ENCODE measurements at places on chromosomes 6 and 20.

GRCh38 chr20:22100686-22101085, 395.2 kb downstream of the PAX1 start:
- no peak for DNase-seq

DNA sequence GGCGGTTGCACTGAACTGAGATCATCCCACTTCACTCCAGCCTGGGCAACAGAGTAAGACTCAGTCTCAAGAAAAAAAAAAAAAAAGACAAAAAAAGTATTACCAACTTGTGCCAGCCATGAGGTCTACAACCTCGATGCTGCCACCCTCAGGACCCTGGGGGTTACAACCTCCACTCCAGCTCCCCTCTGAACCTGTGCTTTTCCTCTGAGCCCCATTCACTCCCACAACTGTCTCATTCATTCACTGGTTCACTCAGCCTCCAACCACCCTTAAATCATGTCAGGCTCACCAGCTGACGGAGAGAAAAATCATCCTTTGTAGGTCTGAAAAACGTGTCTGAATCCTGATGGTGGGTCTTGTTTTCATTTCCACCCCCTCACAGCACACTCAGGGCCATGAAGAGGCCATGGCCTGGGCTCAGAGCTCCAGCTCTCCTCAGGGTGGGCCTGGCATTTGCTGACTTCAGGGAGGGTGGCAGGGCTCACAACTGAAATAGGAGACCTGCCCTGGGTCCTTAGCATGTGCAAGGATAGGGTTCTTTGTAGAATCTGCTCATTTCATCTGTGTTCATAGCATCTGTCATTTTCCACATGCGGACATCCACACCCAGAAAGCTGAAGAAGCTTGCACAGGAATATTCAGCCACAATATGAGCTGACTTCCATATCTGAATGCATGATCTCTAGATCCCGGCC, 1.9 kb upstream of the ULBP1 start:
- no peak for DNase-seq

GRCh38 chr6:41503827-41504465, 42.2 kb upstream of the FOXP4 start:
- no peak for DNase-seq

- no peak for DNase-seq
Observed at GRCh38 chr6:9140951-9141460, 705.7 kb upstream of the SLC35B3 start.

DNA sequence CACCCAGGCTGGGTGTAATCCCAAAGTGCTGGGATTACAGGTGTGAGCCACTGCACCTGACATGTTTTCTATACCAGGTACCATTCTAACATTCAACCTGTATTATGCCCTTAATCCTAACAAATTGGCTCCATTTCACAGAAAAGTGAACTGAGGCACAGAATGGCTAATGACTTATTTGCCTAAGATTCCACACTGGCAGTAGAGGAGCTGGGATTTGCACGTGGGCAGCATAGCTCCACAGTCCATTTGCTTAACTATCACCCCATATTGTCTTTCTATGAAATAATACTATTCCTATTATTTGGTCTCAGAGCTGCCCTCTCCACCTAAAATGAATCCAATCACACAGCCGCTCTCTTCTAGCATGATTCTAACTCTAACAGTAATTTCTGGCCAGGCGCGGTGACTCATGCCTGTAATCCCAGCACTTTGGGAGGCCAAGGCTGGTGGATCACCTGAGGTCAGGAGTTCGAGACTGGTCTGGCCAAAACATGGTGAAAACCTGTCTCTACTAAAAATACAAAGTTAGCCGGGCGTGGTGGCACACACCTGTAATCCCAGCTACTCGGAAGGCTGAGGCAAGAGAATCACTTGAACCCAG, 23.3 kb upstream of the MYMX start:
- DNase-seq = no peak

- DNase-seq = no peak
Observed at GRCh38 chr20:52484438-52484837, 292.9 kb upstream of the ZFP64 start.

DNA sequence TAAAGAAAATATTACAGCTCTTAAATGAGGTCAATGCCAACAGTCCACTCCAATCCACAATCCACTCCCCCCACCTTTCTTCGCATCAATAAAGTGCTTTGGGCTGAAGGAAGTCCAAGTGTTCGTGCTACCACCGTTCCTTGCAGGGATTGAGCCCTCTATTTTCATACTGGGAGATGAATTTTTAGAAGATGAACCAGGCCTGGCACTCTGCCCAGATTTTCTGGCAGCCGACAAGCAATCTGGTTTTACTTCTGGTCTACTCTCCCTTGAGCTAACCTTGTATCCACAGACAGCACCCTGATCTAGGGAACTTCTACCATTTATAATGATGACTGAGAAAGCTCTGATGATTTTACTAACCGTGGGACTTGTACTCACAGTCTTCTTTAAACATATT, 72.3 kb downstream of the BTBD9 start:
- DNase-seq = no peak

GRCh38 chr6:44058617-44059358, 68.5 kb downstream of the MRPL14 start:
- no peak for DNase-seq

DNA sequence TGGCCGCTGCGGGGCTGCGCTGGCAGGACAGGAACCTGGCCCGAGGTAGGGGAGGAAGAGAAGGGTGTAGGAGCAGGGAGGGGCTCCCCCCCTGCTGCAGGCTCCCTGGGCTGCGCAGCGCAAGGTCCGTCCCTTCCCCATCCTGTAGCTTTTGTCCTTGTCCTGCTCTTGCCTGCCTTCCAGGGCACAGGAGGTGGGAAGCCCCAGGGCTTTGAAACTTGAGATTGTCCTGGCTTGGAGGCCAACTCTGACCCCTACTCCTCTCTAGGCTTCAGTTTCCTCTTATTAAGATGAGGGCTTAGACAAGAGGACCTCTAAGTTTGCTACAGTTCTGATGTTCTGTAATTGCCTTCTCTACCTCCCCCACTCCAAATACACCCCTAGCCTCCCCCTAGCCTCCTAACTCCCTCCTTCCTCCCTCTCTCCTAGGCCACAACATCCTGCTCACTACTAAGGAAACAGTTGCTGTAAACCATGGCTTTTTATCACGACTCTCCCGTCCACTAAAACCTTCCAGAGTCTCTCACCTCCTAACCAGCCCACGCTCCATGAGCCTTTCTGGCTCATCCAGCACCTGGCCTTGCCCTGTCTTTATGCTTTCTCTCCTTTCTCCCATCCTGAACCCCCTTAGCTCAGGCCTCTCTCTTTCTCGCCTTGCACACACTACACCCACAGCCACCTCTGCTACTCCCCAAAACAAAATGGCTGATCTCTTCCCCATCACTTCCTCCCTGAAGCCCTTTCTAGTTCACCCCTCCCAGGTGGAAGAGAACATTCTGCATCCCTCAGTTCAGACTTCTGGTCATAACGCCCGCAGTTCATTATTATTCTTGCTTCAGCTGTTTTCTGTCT, 10.2 kb downstream of the UNC5CL start:
- no peak for DNase-seq

GRCh38 chr6:47633141-47633540, 65.2 kb upstream of the ADGRF4 start:
- no peak for DNase-seq

GRCh38 chr6:102571236-102571908, 1177.9 kb downstream of the GRIK2 start:
- DNase-seq = no peak

DNA sequence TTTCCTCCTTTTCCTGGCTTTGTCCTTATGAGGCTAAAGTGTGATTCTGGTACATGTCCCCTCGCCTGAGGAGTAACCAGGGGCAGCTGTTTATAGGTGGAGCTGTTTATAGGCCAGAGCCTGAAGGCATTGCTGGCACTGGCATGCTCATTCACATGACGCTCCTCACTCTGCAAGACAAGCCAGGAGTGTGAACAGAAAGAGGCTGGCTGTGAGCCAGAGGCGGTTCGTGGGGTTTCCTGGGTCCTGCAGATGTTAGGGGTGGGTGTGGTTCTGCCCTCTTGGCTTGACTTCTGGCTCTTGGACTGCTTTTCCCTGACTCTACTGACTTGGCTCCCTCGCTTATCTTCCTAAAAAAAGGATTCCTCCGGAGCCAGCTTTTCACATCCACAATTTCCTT, 12.8 kb upstream of the MDFI start:
- DNase-seq = no peak

- DNase-seq = no peak
Observed at GRCh38 chr6:159760602-159761057, 1.2 kb upstream of the ACAT2 start.

DNA sequence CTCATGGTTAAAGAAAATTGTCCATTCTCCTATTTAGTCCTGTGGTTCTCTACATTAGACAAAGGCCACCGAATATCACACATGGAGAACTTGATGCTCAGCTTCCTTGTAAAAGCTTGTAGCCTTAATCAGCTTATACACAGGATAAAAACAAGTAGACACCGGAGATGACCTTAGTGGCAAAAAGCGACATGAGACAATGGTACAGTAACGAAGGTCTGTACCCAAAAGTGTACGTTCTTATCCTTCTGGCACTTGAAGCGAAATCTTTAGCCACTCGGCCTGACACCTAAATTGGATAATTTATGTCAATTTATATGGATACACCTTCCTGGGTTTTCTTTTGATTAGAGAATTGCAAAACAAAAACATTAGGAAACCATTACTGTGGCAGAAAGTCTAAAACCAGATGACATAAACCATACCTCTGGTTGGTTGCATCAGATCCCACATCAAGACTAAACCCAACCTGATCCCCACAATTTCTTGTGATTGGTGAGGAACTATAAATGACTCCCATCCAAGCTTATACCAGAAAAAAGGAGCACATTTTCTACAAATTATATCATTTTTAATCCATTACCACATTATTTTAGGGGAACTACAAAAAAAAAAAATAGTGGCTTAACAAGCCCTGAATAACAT, 6.1 kb downstream of the RBM39 start:
- no peak for DNase-seq

GRCh38 chr6:121932076-121932991, 467.1 kb upstream of the HSF2 start:
- no peak for DNase-seq

GRCh38 chr6:53066077-53066417, 843 bp downstream of the FBXO9 start:
- peak; percentile 11 for DNase-seq

DNA sequence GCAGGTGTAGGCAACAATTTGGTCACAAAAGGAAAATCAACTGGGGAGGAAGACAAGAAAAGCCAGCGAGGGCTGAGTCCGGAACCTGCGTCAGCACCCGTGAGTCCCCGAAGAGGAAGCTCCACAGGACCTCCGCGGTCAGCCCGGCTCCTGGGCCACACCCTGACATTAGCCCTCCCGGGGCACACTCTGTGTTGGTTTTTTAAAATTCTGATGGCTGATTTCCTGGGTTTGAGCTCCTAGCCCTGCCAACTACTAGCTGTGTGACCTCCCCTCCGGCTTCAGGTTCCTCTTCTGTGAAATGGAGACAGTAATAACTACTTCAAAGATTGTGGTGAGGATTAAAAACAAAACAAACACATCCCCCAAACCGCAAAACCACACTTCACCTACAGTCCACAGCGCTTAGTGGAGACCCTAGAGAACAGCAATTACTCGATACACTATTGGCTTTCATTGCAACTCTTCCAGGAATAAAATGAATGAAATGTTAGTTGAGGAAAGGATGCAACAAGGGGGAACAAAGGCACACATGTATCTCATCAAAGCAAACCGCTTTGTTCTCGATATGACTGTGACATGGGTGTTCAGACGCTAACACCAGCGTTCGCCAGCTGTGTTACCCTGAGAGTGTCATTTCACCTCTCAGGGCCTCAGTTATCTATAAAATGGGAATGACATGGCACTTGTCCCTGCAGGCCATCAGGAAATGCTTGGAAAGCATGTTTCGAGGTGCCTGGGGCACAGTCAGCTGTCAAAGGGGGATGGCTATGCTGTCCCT, 985 bp downstream of the ZBP1 start:
- DNase-seq = peak; percentile 53

DNA sequence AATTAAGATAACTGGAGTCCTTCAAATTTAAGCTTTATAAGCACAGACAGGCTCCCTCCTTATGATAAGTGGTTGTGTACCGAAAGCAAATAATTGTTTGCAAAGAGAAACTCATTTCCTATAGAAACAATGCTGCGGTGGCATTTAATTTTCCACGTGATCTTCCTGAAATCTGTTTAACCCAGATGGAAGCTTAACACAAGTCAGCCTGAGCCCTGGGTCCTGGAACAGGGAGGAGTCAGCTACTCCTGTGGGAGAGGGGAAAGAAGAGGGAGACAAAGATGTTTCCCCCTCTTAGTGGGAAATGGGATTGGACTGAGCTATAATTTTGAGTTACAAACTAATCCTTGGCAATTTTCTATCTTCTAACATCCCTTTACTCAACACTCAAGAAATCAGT, 136.5 kb downstream of the ELOVL4 start:
- DNase-seq = no peak

- no peak for DNase-seq
Observed at GRCh38 chr20:43991982-43992381, 77.3 kb downstream of the TOX2 start.

DNA sequence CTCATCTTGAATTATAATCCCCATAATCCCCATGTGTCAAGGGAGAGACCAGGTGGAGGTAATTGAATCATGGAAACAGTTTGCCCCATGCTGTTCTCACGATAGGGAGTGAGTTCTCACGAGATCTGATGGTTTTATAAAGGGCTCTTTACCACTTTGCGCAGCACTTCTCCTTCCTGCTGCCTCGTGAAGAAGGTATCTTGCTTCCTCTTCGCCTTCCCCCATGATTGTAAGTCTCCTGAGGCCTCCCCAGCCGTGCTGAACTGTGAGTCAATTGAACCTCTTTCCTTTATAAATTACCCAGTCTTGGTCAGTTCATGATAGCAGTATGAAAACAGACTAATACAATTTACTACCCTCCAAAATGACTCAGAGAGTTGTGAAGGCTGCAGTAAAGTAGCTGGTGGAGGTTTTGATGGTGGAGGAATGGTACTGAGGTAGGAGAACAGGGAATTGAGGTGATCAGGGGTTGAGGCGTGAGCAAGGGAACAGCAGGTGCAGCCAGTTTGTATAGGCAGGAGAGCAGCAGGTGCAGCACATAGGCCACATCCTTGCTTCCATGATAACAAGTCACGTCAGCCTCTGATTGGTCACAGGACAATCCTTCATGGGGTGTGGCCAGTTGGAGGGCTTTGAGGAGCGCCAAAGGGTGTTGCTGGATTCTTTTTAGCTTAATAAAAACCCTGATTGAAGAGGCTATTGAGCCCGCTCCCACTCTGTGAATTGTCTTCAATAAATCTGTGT, 150.0 kb downstream of the CDC5L start:
- DNase-seq = no peak

- DNase-seq = no peak
Observed at GRCh38 chr6:30480536-30481156, 8.7 kb upstream of the HLA-E start.

DNA sequence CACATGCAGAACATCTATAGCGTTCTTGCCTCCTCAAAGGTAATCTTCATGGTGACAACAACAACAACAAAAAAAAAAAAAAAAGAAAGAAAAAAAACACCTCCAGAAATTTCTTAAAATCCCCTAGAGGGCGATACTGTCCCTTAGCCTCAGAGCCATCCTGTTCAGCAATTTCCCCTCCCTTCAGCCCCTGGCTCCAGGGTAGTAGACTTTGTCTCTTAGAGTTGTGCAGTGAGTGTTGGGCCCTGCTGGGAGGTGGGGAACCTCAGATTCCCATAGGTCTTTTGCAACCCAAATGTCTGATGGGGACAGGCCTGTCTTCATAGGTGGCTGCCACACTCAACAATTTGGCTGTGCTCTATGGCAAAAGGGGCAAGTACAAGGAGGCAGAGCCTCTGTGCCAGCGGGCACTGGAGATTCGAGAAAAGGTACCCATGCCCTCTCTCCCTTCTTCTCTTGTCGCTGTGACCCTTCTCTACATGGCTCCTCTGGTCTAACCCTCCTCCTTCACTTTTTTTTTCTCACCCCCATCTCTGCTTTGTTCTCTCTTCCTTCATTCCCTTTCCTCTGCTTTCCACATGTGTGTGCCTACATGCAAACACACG, 6.0 kb upstream of the PTK7 start:
- DNase-seq = no peak

Measured in stimulated activated CD4-positive, alpha-beta T cell treated with anti-CD3 and anti-CD28 coated beads, Interleukin-12 subunit alpha, Interleukin-12 subunit beta, amount 100 ng/mL, for 24 hours (primary cell).